Immature natural killer cell (primary cell): ENCODE measurements at places on chromosomes 11 and 22. TPM values are rescaled to one million over a fixed set of nuclear protein-coding genes. Genes with fewer than 3 reads are reported as not detected.

Gene OR2D3
- not detected for polyA plus RNA-seq

Gene RAB38
- polyA plus RNA-seq = 11.5 TPM

Gene IGLL1
- not detected for polyA plus RNA-seq

Gene SBF1
- polyA plus RNA-seq = 42.8 TPM

Gene HBG2
- 1.9 TPM for polyA plus RNA-seq

Gene NAP1L4
- polyA plus RNA-seq = 131 TPM

Gene SLC22A9
- not detected for polyA plus RNA-seq

Gene PIK3C2A
- 5.5 TPM for polyA plus RNA-seq

Gene ZDHHC5
- polyA plus RNA-seq = 46.8 TPM

Gene MRGPRE
- polyA plus RNA-seq = not detected

Gene MRGPRX4
- not detected for polyA plus RNA-seq

Gene MMP26
- not detected for polyA plus RNA-seq

Gene OR52I2
- not detected for polyA plus RNA-seq

Gene OR51M1
- not detected for polyA plus RNA-seq

Gene MED17
- 8.8 TPM for polyA plus RNA-seq

Gene HINFP
- 11.0 TPM for polyA plus RNA-seq

Gene ZC3H7B
- 2.4 TPM for polyA plus RNA-seq

Gene NXPE4
- polyA plus RNA-seq = not detected

Gene APOL4
- 0.25 TPM for polyA plus RNA-seq

Gene KCNQ1
- polyA plus RNA-seq = 0.73 TPM
